ENCODE measurements at places on chromosomes 7 and 10.

GRCh38 chr10:79067241-79068202, 1.2 kb upstream of the ZMIZ1 start:
- DNase-seq: peak; percentile 69

GRCh38 chr7:150994141-150994837, 3.5 kb downstream of the NOS3 start:
- DNase-seq: no peak

DNA sequence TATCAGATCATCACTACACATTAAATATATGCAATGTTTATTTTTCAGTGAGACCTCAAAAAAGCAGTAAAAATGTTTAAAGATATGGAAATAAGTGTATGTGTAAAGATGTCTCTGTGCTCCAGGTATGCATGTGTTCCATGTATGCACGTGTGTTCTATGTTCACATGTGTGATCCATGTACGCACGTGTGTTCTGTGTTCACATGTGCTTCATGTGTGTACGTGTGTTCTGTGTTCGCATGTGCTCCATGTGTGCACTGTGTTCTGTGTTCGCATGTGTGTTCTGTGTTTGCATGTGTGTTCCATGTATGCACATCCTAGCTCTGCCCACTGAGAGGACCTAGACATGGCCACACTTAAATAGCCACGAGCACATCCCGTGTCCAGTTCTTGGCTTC, 15.6 kb upstream of the PDIA4 start:
- DNase-seq: no peak

GRCh38 chr10:48231699-48232315, 42.7 kb downstream of the FRMPD2 start:
- no peak for DNase-seq

DNA sequence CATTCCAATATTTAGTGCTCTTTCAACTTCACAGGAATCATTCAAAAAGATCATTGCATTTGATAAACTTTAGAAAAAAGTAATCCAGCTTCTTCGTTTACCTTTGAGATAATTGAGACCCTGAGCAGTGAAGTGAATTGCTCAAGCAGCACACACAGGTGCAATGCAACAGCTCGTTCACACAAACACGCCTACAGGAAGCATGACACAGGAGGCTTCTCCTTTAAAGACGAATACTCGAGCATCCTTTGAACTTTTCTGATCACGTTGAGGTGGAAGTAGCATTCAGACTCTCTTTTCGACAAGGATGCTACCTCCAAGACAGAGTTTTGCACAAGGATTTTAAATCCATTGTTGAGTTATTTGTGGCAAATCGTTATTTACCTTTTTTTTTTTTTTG, 18.0 kb upstream of the RSU1 start:
- no peak for DNase-seq

DNA sequence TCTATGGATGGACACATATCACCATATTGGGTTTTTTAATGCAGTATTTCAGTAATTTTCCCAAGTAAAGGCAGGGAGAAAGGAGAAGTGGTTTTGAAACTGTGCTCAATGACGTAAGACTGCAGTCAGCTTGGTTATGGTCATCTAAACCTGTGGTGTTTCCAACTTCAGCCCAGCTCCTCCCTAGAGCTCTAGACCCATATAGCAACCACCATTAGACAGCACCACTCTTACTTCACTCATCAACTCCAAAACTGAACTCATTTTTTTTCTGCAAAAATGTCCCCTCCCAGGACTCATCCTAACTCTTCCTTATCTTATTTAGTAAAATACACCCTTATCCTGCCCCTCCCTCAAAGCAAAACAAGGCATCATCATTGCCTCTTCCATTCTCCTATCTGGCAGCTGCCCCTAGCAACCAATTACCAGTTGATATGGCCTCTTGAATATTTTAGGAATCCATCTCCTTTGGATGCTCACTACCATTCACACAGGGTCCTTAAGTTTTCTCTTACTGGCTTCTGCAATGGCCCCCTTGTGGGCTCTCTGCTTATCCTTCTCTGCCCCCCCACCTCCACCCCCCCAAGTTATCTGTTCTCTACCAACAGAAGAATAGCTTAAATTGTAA, 1.5 kb upstream of the RALA start:
- no peak for DNase-seq

- no peak for DNase-seq
These were observed 102.2 kb upstream of the CTTNBP2 start for GRCh38 chr7:117975476-117975875.

DNA sequence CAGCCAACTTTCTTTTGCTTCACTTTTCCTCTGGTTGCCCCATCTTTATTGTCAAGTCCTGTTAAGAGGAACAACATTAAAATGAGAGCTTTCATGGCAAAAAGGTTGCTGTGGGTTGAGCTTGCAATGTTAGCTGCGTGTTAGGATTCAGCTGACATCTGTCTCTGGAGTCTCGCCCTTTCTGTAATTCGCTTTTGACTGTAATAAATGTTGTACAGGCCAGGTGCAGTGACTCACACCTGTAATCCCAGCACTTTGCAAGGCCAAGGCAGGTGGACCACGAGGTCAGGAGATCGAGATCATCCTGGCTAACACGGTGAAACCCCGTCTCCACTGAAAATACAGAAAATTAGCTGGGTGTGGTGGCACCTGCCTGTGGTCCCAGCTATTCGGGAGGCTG, 24.1 kb downstream of the MNX1 start:
- DNase-seq: no peak

GRCh38 chr10:122878799-122879338, 512 bp downstream of the FAM24B start:
- DNase-seq: no peak

DNA sequence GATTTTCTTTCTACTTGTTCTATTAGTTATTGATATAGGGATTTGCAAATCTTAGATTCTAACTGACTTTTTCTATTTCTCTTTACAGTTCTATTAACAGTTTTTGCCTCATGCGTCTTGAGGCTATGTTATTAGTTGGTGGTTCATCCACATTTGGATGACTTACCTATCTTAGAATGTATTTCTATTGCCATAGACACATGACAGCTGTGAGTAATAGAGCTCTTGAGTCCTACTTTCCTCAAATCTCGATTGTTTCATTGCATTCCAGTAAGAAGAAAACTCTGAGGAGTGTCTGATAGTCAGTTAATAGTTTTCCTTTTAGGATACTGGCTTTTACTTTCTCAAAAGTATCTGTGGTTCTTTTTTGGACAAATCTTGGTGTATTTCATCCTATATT, 241.4 kb upstream of the ZNF32 start:
- no peak for DNase-seq

DNA sequence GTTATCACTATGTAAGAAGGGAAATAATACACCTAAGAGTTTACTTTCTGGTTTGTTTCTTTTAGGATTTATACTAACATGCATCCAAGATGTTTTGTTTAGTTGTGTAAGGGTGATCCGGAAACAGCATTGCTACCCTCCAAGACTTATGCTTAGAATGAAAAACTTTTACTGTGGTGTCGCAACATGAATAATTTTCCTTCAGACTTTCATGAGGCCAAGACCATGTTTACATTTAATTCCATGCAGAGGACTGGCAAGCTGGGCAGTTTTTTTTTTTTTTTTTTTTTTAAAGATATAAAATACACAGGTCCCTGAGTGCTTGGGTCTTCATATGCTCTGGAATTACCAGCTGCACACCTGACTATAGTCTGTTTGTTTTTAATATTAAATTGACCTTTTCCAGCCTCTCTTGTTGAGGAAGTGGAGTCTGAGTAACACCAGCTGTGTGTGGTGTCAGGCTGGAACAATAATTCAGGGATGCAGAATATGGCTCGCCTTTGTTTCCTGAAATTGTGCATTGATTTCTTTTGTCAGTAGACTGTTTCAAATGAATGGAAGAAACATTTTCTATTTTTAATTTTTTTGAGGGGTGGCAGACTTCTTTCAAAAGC, 81.7 kb downstream of the ST7 start:
- DNase-seq: no peak

- DNase-seq: no peak
These were observed 35.4 kb upstream of the HBP1 start for GRCh38 chr7:107133396-107133795.

GRCh38 chr7:134957005-134957404, 29.3 kb upstream of the AGBL3 start:
- DNase-seq: no peak

GRCh38 chr10:13536674-13537366, 8.0 kb upstream of the BEND7 start:
- DNase-seq: no peak

DNA sequence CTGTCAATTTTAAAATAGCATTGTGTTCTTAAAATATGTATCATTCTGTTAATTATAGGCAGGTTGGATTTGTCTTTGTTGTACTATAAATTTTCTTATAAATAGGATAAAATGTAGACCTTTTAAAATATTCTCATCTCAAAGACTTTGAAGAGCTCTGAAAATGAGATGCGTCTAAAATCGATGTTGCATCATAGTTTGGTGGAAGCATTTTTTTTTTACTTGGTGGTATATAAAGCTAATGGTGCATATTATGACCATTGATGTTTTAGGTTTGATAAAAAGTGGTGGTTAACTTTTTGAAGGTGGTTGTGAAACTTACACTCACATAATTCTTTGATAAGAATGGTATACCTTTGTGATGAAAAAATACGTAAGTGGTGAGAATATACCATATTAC, 69.1 kb downstream of the ZNRF2 start:
- DNase-seq: no peak

GRCh38 chr10:1272079-1272776, 216.0 kb downstream of the WDR37 start:
- no peak for DNase-seq

- no peak for DNase-seq
These were observed 44.0 kb downstream of the KLHDC10 start for GRCh38 chr7:130114374-130114773.

- DNase-seq: no peak
These were observed 62.5 kb upstream of the AKR1E2 start for GRCh38 chr10:4763513-4763912.

DNA sequence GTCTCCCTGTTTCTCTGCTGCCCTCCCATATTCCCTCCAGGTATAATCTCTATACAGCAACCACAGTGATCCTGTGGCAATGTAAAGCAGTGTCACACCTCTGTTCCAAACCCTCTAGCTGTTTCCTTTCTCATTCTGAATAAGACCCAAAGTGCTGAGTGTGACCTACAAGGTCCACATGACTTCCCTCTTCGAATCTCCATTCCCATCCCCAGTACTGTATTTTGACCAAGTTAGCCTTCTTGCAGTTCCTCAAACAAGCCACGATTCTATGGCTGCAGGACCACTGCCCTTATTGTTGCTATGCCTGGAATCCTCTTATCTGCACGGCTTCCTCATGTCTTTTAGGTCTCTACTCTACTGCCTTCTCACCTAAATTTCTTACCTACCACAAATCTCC, 291.9 kb downstream of the DOCK4 start:
- no peak for DNase-seq

DNA sequence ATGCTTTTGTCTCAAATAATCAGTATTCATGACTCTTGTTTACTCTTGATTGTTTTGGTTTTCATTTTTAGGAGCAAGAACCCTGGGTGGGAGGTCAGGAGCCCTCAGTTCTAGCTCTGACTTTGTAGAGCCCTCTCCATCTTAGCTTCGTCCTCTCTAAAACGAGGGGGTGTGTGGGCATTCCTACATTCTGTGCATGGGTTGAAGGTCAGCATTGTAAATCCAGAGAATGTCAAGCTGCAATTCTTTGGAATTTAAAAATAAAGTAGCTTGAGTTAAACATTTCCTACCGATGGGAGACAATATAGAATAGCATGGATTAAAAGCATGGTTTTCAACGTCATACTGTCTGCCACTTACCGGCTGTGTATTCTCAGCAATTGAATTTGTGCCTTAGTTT, 128.3 kb downstream of the PRPF18 start:
- no peak for DNase-seq

DNA sequence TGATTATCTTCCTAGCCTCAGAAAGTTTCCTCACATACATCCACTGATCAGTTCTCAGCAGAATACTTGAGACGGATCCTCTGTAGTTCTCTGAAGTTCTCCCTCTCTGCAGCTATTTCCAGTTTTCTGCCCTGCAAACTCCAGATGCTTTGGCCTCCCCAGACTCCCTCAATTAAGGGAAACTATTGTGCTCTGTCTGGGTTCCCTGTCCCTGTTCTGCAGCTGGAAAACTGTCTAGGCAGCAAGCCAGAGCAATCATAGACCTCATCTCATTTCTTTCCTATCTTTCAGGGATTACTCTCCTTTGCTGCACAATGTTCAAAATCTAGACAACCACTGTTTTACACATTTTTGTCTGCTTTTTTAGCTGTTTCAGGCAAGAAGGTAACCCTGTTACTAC, 9.2 kb downstream of the MICU1 start:
- DNase-seq: no peak

GRCh38 chr10:114885443-114885842, 52.6 kb upstream of the TRUB1 start:
- DNase-seq: no peak

- DNase-seq: no peak
These were observed 52.8 kb upstream of the SEMA3E start for GRCh38 chr7:83701736-83702135.

DNA sequence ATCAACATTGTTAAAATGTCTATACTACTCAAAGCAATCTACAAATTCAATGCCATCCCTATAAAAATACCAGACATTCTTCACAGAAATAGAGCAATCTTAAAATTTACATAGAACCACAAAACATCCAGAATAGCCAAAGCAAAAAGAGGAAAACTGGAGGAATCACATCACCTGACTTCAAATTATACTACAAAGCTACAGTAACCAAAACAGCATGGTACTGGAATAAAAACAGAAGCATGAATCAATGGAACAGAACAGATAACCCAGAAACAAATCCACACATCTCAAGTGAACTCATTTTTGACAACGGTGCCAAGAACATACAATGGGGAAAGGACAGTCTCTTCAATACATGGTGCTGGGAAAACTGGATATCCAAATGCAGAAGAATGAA, 87.3 kb upstream of the EGFR start:
- no peak for DNase-seq

DNA sequence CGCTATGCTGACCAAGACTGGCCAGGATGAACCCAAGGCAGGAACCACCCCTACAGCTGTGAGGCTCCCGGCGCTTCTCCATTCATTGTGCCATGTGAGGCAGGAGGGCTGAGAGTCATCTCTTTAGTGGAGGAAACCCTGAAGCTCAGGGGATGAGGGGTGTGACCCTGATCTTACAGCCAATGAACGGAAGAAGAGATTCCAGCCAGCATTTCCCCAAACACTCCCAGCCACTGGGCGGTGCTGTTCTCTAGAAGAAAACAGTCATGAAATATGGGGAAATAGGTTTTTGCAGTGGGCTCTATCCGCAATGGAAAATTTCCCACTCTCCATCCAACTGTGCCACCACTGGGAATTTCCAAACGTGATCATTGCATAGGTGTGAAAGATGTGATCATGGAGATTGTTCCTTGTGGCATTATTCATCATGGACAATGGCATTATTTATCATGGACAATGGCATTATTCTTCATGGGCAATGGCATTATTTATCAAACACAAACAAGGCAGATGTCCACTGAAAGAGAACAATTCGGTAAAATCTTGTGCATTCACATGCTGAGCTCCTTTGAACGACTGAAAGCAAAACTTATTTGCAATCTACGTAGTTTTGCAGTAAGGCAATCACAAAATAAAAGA, 14.0 kb upstream of the SLC18A2 start:
- no peak for DNase-seq

- DNase-seq: no peak
These were observed 468.0 kb downstream of the PARD3 start for GRCh38 chr10:34347131-34347530.

GRCh38 chr7:139981511-139981895, 81.2 kb downstream of the PARP12 start:
- no peak for DNase-seq

GRCh38 chr7:26153241-26153822, 1.3 kb downstream of the NFE2L3 start:
- no peak for DNase-seq

GRCh38 chr10:90969947-90970673, 49.2 kb upstream of the ANKRD1 start:
- no peak for DNase-seq

GRCh38 chr10:132423966-132424861, 27.2 kb downstream of the PWWP2B start:
- DNase-seq: no peak
